Thyroid gland (tissue), 4 donors: ENCODE measurements at places on chromosomes 4 and X.

DNA sequence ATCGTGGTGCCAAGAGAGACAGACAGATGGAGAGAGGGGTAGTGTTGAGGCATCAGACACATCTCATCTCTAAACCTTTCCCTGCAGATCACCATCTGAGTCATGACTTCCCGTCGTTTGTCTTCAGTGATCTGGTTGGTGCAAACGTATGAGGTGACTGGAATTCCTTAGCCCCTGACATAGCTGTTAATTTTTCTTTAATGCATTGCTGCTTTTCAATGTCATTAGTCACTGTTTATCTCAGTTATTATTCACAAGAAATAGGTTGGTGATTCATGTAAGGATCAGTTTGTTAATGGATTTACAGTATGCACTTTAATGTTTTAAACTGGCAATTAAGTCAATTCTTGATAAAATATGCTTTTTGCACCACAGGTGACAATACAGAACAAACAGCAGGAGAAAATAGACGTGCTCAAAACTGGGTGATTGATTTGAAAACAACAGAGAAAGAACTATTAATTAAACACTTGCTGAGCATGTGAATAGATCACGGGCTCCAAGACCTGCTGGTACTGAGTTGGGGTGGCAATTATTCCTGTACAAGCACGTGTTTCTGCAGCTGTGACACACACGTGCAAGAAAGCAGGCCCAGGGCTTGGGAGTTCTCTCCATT is 1.3 kb upstream of the TMEM154 start:
- H3K4me1 ChIP-seq, result no peaks in the 10 kb centered on the region
- H3K4me3 ChIP-seq, result no peak overlapping the region
- H3K36me3 ChIP-seq, result no peaks in the 10 kb centered on the region
- H3K27ac ChIP-seq, result no peak overlapping the region

GRCh38 chr4:7425124-7425523 is 9.6 kb downstream of the PSAPL1 start:
- H3K4me1 ChIP-seq, result peaks cover 17% of the 10 kb centered on the region
- no peaks in the 10 kb centered on the region for H3K36me3 ChIP-seq
- H3K27me3 ChIP-seq, result no peaks in the 10 kb centered on the region
- no peak for DNase-seq
- no peak overlapping the region for H3K27ac ChIP-seq
- no peak overlapping the region for H3K4me3 ChIP-seq

DNA sequence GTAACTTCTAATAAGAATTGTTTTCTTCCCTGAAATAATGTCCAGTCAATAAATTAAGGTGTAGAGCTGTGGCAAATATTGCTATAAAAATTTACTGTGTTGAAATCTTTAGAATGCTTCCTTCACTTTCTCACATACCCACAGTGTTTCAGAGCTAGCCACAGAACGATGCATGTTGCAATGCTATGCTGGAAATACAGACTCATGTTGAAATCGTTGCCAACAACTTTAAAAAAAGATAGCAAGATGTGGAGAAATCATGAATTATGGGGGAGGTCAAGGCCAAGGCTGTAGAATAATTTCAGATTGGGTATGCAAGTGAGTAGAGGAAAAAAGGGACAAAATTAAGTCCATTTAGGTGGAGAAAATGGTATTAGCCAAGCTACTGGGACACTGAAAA is 204.8 kb downstream of the VEGFC start:
- no peaks in the 10 kb centered on the region for H3K4me1 ChIP-seq
- no peaks in the 10 kb centered on the region for H3K36me3 ChIP-seq
- H3K4me3 ChIP-seq, result no peak overlapping the region
- no peak overlapping the region for H3K27ac ChIP-seq

DNA sequence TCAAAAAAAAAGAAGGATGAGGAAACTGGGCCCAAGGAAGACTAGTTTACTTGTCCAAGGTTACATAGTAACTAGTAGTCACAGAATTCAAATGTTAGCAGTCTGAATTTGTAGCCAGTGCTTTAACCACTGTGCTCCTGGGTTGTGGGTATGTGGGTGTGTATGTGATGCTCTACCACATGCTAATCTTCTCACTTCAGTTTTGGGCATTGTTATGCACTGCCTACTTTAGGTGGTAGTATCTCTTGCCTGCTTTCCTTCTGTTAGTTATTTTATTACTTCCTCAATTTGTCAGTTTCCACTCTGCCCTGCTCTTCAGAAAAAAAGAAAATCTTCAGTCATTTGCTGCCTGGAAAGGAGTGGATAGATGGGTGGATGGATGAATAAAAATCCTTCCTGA is 219.2 kb downstream of the RPA4 start:
- no peaks in the 10 kb centered on the region for H3K27me3 ChIP-seq
- no peaks in the 10 kb centered on the region for H3K4me1 ChIP-seq
- no peaks in the 10 kb centered on the region for H3K36me3 ChIP-seq
- no peak overlapping the region for H3K27ac ChIP-seq

- no peak overlapping the region for H3K4me3 ChIP-seq
- no peak for DNase-seq
Observed at GRCh38 chr4:8508266-8508665, 67.7 kb downstream of the TRMT44 start.

GRCh38 chrX:118129681-118130080 is 13.1 kb upstream of the KLHL13 start:
- no peaks in the 10 kb centered on the region for H3K27me3 ChIP-seq
- no peak overlapping the region for H3K27ac ChIP-seq
- no peaks in the 10 kb centered on the region for H3K4me1 ChIP-seq
- H3K36me3 ChIP-seq, result no peaks in the 10 kb centered on the region
- no peak overlapping the region for H3K4me3 ChIP-seq

GRCh38 chrX:22758807-22759481 is 240.8 kb upstream of the DDX53 start:
- H3K36me3 ChIP-seq, result no peaks in the 10 kb centered on the region
- no peaks in the 10 kb centered on the region for H3K27me3 ChIP-seq
- no peak for DNase-seq

- no peak for DNase-seq
- H3K4me3 ChIP-seq, result no peak overlapping the region
Observed at GRCh38 chrX:85611926-85612325, 232.5 kb upstream of the POF1B start.

DNA sequence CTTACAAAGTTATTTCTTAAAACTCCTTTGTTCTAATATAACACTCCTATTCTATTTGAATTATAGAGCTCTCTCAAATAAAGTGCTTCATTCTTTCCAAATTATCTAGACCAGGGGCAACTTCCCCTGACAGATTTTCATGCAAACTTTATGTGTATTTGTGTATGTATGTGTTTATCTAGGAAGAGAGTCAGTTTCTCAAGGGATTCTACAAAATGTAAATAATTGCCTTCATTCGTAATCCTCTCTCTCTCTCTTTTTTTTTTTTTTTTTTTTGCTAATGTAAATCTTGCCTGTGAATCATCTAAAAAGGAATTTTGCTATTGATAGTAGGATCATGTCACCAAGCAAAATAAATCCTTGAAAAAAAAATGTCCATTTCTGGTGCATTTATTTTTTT is 38.9 kb upstream of the RBPJ start:
- no peaks in the 10 kb centered on the region for H3K36me3 ChIP-seq
- H3K4me3 ChIP-seq, result no peak overlapping the region

GRCh38 chr4:24704149-24704548 is 91.2 kb upstream of the SOD3 start:
- no peaks in the 10 kb centered on the region for H3K4me1 ChIP-seq
- H3K36me3 ChIP-seq, result no peaks in the 10 kb centered on the region
- H3K27me3 ChIP-seq, result no peaks in the 10 kb centered on the region
- no peak for DNase-seq
- no peak overlapping the region for H3K4me3 ChIP-seq
